ENCODE measurements at places on chromosomes 7 and 10. TPM values are rescaled to one million over a fixed set of nuclear protein-coding genes. Genes with fewer than 3 reads are reported as not detected.

- DNase-seq: no peak
Measured at GRCh38 chr10:69641261-69641980, 11.4 kb downstream of the FAM241B start.

Gene HEPACAM2
- total RNA-seq: not detected

Gene SYNPO2L
- not detected for total RNA-seq

Gene HGF
- not detected for total RNA-seq

Gene LRRC61
- total RNA-seq: 8.4 TPM

Gene ATOH7
- not detected for total RNA-seq

Measured in CD8-positive, alpha-beta T cell (primary cell).